SJSA1 (cell line): ENCODE measurements at places on chromosomes 3 and 15. TPM values are rescaled to one million over a fixed set of nuclear protein-coding genes. Genes with fewer than 3 reads are reported as not detected.
A peak's percentile ranks its signal among the peaks of the same experiment; 100 is the strongest.

- H3K4me1 ChIP-seq = peaks cover 5% of the 10 kb centered on the region; the same call in 1 of the 2 replicates
- H3K36me3 ChIP-seq = no peaks in the 10 kb centered on the region
- no peaks in the 10 kb centered on the region; the same call in 1 of the 2 replicates for H3K27me3 ChIP-seq
- H3K27ac ChIP-seq = no peak within 1 kb of the TSS
- peak; percentile 56 for DNase-seq
These were observed at the start of gene SLC30A4 for GRCh38 chr15:45522328-45523165. SLC30A4 (minus strand) TSS chr15:45522755; CDS start chr15:45522354, 401 bp downstream.

DNA sequence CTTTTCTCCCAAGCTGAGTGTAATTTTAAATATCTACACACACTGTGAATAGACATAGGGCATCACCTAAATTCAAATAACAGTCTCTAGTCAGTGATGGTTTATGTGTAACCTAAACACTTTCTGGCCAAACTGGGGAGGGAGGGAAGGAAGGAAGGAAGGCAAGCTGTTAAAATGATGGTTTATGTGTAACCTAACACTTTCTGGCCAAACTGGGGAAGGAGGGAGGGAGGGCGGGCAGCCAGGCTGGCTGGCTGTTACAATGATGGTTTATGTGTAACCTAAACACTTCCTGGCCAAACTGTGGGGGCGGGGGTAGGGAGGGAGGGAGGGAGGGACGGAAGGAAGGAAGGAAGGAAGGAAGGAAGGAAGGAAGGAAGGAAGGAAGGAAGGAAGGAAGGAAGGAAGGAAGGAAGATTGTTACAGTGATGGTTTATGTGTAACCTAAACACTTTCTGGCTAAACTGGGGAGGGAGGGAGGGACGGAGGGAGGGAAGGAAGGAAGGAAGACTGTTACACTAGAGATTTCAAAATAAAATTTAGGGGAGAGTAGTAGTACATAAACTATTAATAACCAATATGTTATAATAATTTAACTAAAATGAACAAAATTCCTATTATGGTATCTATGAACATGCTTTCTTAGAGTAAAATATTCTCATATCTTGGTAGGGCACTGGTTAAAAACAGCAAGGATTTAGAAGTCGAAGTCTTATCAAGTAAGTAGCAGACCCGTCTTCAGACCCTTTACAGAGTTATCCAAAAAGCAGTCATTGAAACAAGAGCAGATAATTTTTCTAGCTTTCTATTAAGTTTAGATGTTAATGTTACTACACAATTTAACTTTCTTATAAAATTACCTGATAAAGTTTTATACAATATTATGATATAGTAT, 148.1 kb downstream of the LMLN start:
- H3K27ac ChIP-seq = no peak overlapping the region
- H3K36me3 ChIP-seq = no peaks in the 10 kb centered on the region
- H3K4me1 ChIP-seq = no peaks in the 10 kb centered on the region
- no peak for DNase-seq
- H3K4me3 ChIP-seq = no peak overlapping the region

- no peak overlapping the region for H3K4me3 ChIP-seq
- no peak overlapping the region for H3K27ac ChIP-seq
- no peaks in the 10 kb centered on the region for H3K36me3 ChIP-seq
- DNase-seq = no peak
- no peaks in the 10 kb centered on the region for H3K27me3 ChIP-seq
- no peaks in the 10 kb centered on the region for H3K4me1 ChIP-seq
These were observed 118.2 kb upstream of the THBS1 start for GRCh38 chr15:39462691-39463090.

DNA sequence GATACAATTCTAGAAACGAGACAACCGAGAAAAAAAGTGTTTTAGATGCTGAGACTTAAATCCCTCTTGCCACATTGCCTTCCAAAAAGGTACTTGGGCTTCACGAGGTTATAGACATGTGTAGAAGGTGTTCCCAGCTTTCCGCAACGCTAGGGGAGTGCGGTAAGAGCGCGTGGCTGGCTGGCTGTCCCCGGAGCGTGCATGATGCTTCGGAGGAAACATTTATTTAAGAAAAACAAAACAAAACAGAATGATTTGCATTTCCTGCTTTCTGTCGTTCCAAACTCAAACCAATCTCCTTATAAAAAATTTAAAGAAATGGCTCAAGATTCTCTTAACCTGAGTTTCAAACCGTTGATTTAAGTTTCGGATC, 841 bp downstream of the SLC6A20 start:
- no peak overlapping the region for H3K4me3 ChIP-seq
- DNase-seq = no peak
- H3K4me1 ChIP-seq = peaks cover 9% of the 10 kb centered on the region
- H3K36me3 ChIP-seq = no peaks in the 10 kb centered on the region
- no peak overlapping the region for H3K27ac ChIP-seq

GRCh38 chr15:76335307-76336253, 993 bp upstream of the ISL2 start:
- H3K36me3 ChIP-seq = no peaks in the 10 kb centered on the region
- peaks cover 16% of the 10 kb centered on the region for H3K27me3 ChIP-seq
- DNase-seq = peak; percentile 41
- peak overlapping the region; percentile 86 for H3K27ac ChIP-seq

DNA sequence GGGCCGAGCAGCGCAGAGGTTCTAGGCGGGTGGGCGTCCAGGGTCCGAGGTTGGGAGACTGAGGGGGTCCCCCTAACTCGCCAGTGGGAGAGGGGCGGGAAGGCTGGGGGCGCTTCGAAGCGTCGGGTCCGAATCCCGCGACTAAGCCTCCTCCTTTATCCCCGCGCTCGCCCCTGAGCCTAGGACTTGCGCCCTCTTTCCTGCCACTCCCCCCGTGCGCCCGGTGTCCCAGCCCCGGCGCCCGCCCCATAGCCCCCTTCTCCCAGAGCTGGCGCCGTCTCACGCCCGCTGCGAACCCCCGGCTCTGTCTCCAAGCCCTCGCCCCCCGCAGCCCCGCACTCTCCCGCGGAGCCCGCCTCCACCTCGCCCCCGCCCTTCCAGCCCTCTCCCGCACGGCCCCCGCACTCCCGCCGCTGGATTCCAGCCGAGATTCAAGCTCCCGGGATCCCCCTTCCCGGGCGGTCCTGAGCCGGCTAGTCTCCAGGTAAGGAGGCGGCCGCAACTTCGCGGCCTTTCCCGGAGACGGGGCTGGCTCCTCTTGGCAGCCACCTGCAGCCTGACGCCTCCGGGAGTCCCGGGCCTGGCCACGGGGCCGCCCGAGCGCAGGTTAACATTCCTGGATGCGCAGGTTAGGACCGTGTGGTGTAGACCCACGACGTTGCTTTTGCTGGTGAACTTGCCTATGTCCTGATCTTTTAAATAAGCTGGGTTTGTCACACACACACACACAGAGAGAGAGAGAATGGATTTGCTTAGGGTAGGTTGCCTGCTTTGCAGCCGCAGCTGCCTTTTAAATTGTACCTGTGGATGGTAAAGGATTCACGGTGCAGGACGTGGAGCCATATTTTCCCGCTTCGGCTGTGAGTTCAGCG, 563 bp downstream of the PXYLP1 start:
- H3K36me3 ChIP-seq = no peaks in the 10 kb centered on the region
- H3K4me3 ChIP-seq = peak overlapping the region; percentile 61
- peaks cover 9% of the 10 kb centered on the region; the same call in 1 of the 2 replicates for H3K27me3 ChIP-seq
- H3K27ac ChIP-seq = no peak overlapping the region
- peaks cover 54% of the 10 kb centered on the region for H3K4me1 ChIP-seq

- H3K36me3 ChIP-seq = no peaks in the 10 kb centered on the region
- no peaks in the 10 kb centered on the region for H3K4me1 ChIP-seq
- no peak overlapping the region for H3K27ac ChIP-seq
- DNase-seq = no peak
- H3K27me3 ChIP-seq = no peaks in the 10 kb centered on the region
These were observed 239.4 kb upstream of the THRB start for GRCh38 chr3:24734019-24734418.

DNA sequence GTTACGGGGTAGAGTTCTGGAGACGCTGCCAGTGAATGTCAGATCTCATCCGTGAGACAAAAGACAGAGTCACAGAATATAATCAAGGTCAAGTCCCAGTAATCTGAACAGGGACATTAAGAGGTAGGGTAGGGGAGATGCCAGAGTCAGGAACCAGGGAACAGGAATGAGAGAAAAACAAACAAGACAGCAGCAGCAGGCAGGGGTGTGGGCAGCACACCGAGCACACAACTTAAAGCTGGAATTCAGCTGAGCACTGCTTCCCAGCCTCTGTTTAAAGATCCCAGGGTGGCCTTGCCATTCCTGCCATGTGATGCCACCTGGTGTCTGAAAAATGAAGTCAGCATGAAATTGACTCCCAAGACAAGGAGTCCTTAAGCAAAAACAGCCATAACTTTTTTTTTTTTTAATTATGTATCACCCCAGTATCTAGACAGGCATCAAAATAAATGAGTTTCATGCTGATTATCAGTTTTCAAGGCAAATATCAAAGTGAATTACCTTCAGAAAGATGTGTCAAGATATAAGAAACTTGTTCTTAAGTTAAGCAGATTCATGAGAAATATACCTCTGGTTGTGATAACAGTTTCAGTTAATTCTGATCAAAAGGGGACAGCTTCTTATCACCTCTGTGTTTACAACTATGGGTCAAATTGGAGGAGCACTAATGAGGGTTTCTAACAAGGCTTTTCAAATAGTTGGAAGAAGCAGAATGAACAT, 203.7 kb downstream of the SLC9A9 start:
- H3K27me3 ChIP-seq = no peaks in the 10 kb centered on the region
- no peak overlapping the region for H3K27ac ChIP-seq
- no peaks in the 10 kb centered on the region for H3K4me1 ChIP-seq
- H3K36me3 ChIP-seq = no peaks in the 10 kb centered on the region
- no peak overlapping the region for H3K4me3 ChIP-seq

DNA sequence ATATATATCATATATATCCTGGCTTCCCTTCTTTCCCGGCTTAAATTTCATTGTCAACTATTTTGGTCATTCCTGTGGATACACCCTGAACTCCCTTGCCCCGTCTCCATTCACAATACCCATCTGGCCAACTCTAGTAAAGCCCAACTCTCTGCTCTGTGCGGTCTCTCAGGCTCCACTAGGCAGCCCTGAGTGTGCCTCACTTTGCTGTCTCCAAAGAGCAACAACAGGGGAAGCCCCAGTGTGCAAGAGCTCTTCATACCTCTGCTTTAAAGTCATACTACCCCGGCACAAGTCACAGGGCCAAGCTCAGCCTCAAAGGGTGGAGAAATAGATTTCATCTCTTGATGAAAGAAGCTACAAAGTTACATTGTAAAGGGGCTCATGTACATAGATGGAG, 18.9 kb upstream of the FEM1B start:
- DNase-seq = no peak
- H3K4me1 ChIP-seq = no peaks in the 10 kb centered on the region
- H3K4me3 ChIP-seq = no peak overlapping the region
- no peak overlapping the region for H3K27ac ChIP-seq
- no peaks in the 10 kb centered on the region for H3K36me3 ChIP-seq

DNA sequence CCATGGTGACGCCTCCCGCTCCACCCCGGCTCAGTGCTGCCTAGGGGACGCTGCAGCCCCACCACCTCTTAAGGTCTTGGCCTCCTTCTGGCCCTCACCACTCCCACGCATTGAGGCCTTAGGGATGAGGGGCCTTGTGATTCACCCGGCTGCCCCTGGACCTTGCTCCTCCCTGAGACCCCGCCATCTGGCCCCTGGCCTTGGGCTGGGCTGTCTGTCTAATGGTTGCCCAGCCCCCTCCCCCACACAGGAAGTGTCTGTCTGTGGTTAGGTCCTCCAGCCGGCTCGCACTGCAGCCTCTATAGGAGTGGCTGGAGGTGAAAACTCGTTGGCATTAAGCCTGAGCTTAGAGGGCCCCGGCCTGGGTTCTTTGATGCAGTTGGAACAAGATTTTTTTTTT, 21.5 kb upstream of the MTHFS start:
- no peak overlapping the region for H3K27ac ChIP-seq
- H3K4me3 ChIP-seq = no peak overlapping the region
- no peaks in the 10 kb centered on the region for H3K27me3 ChIP-seq

DNA sequence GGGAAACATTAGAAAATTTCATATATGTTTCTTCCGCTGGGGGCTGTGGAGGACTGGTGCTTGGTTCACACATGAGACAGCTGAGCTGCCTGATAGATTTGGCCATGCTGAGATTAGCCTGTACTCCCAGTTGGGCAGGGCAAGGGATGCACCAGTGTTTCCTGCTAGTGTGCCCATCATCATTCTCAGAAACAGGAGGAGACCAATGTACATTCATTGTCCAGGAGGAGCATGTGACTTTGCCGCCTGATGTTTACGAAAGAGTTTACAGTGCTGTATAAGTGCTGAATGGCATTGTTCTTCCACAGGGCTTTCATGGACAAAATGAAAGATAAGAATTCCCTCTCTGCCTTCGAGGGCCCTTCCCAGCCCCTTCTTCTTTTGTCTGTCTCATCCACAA, 311.1 kb upstream of the THBS1 start:
- DNase-seq = no peak
- peak overlapping the region; percentile 84 for H3K27ac ChIP-seq
- H3K4me1 ChIP-seq = peaks cover 67% of the 10 kb centered on the region
- no peaks in the 10 kb centered on the region for H3K36me3 ChIP-seq
- no peak overlapping the region for H3K4me3 ChIP-seq
- no peaks in the 10 kb centered on the region for H3K27me3 ChIP-seq

DNA sequence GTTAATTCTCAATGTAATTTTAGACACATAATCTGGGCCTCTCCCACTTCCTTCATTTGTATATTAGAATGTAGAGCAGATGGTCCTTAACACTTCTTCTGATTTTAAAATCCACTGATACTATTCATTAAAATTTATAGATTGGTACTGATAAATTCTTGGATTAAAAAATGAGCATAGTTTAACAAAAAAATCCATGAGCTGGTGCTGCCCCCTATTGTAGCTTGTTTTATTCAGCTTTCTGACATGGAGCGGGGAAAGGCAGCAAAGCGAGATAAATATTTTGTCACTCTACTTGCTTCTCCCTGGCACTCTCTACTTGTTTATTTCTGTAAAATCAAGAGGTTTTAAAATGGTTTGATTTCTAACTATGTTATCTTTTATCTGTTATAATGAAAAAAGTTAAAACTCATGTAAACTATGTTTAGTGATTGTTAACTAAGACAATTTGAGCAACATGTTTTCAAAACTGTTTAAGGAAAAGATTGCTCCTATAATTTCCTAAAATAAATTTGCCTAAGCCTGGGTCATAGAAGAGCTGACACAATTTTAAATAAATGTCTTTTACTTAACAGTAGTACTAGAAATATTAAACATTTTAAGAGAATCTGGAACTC, 26.5 kb upstream of the PLOD2 start:
- no peaks in the 10 kb centered on the region for H3K4me1 ChIP-seq
- H3K4me3 ChIP-seq = no peak overlapping the region
- no peaks in the 10 kb centered on the region for H3K27me3 ChIP-seq
- no peak overlapping the region for H3K27ac ChIP-seq
- no peak for DNase-seq

GRCh38 chr3:60770532-60770931, 480.7 kb downstream of the FHIT start:
- no peaks in the 10 kb centered on the region for H3K4me1 ChIP-seq
- no peaks in the 10 kb centered on the region for H3K27me3 ChIP-seq
- H3K4me3 ChIP-seq = no peak overlapping the region
- H3K36me3 ChIP-seq = no peaks in the 10 kb centered on the region
- H3K27ac ChIP-seq = no peak overlapping the region
- no peak for DNase-seq

- H3K4me1 ChIP-seq = no peaks in the 10 kb centered on the region
- H3K4me3 ChIP-seq = no peak overlapping the region
- H3K27me3 ChIP-seq = no peaks in the 10 kb centered on the region
- no peak for DNase-seq
- H3K27ac ChIP-seq = no peak overlapping the region
These were observed 227.9 kb downstream of the PYDC2 start for GRCh38 chr3:191688756-191689433.

The ZNF620 gene
- total RNA-seq = 0.69 and 2.4 TPM in 2 replicates

The CX3CR1 gene
- not detected in 2 replicates for total RNA-seq

The KY gene
- total RNA-seq = 0.05 TPM in 1 of 2 replicates, not detected in the other

The BLM gene
- 25.0 and 51.0 TPM in 2 replicates for total RNA-seq
